ENCODE measurements at places on chromosomes 2 and 18. TPM values are rescaled to one million over a fixed set of nuclear protein-coding genes. Genes with fewer than 3 reads are reported as not detected.

SLC16A14 gene
- 2.3 TPM for total RNA-seq

EGR4 gene
- total RNA-seq, result 0.29 TPM

UGT1A10 gene
- not detected for total RNA-seq

PARD3B gene
- total RNA-seq, result 0.88 TPM

MREG gene
- 10.9 TPM for total RNA-seq

PREPL gene
- 25.0 TPM for total RNA-seq

RTP5 gene
- 0.22 TPM for total RNA-seq

CPLX4 gene
- total RNA-seq, result not detected

CDH19 gene
- total RNA-seq, result not detected

C2orf15 gene
- 1.4 TPM for total RNA-seq

PPP4R1 gene
- 31.7 TPM for total RNA-seq

Measured in activated CD8-positive, alpha-beta T cell treated with anti-CD3 and anti-CD28 coated beads for 36 hours (primary cell).